T-helper 17 cell (primary cell): ENCODE measurements at places on chromosomes 13 and 19. TPM values are rescaled to one million over a fixed set of nuclear protein-coding genes. Genes with fewer than 3 reads are reported as not detected.

The SULT2A1 gene
- not detected for total RNA-seq

The MAMSTR gene
- 0.42 TPM for total RNA-seq

The SLC1A6 gene
- total RNA-seq = not detected

The CRLF1 gene
- total RNA-seq = not detected
